ENCODE measurements at places on chromosomes 1 and 21.

DNA sequence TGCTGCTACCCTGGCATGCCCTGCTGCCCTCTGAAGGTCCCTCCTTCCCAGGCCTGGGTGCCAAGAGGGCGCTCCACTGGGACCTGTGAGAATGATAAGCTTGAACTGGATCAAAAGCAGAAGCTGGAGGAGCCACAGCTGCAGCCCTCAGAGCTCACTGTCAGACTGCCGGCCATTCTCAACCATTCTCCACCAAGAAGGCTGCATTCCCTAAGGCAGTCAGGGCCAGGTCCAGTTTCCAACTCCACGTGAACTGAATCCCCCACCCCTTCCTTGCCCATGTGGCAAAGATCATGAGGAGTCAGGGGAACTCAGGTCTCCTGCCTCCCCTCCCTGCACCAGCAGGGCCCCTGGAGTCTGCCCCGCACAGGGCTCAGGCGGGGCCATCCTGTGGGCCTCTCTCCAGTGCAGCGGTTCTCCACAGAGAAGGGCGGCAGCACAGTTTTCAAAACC lies 19.5 kb downstream of the SLC1A7 start:
- no peak for DNase-seq

GRCh38 chr1:41364442-41365319 lies 3.4 kb downstream of the FOXO6 start:
- DNase-seq = no peak

DNA sequence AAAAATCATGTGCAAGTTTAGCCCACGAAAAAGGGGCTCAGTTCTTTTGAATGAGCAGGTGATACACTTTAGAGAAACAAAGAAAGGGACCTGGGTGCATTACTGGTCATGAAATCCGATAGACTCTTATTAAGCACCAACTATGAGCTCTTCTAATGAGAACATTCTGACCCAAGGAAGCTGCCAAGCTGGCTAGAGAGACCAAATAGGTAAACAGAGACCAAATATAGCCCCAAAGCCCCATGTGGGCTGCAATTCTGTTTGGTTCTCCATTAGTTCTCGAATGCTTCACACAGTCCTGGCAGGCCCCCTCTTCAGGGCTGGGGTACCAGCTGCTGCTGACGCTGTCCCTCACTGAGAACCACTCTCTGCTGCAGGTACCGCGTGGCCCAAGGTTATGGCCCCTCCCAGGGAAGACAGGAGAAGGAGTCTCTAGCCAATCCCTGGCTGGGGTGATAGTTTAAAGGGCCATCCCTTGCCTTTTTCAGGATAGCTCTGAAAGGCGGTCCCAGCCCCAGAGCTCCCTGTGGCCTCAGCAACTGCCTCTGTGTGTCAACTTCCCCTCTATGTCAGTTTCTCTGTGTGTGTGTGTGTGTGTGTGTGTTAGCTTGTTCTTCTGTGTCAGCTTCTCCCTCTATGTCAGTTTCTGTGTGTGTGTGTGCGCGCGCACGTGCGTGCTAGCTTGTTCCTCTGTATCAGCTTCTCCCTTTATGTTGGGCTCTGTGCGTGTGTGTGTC lies 7.1 kb upstream of the UBXN10 start:
- DNase-seq = no peak

DNA sequence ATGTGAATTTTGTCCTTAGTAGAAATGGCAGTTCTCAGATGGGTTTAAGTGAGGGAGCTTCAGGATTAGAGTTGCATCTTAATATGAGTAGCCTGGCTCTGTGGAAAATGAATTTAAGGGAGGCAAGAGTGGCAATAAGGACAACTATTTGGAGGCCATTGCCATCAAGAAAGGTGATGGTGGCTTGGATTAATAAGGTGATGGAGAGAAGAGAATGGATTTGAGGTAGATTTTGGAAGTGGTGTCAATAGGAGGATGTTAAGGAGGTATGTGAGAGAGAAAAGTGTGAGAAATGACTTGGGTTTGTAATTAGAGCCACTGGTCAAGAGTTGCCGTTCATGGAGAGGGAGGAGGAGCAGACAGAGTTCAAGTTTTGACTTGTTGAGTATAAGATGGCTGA lies 16.3 kb downstream of the CLIC4 start:
- no peak for DNase-seq

DNA sequence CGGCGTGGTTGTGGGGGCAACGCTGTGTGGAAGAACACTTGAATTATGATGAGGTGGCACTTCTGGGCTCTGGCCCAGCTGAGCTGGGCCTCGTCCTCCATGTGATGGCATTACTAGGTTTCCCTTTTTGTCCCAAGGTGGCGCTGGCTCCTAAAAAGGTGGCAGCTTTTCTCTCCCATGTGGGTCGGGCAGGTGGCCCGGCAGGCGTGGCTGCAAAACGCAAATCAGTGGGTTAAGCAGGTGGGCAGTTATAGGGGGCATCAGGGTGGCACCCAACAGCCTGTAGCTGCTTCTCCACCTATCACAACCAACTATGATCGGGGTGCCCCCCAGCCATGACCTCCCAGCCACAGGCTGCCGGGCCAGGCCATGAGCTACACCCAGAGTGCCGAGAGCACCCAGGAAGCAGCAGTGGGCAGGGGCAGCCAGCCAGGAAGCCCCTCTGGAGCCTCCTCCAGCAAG lies 59.6 kb downstream of the KCNAB2 start:
- no peak for DNase-seq

GRCh38 chr1:221989741-221990140 lies 247.9 kb upstream of the DUSP10 start:
- DNase-seq = no peak

- no peak for DNase-seq
Measured at GRCh38 chr1:202348005-202348508, 442 bp upstream of the PPP1R12B start.

- DNase-seq = no peak
Measured at GRCh38 chr1:157156058-157156541, 17.9 kb upstream of the ETV3 start.

DNA sequence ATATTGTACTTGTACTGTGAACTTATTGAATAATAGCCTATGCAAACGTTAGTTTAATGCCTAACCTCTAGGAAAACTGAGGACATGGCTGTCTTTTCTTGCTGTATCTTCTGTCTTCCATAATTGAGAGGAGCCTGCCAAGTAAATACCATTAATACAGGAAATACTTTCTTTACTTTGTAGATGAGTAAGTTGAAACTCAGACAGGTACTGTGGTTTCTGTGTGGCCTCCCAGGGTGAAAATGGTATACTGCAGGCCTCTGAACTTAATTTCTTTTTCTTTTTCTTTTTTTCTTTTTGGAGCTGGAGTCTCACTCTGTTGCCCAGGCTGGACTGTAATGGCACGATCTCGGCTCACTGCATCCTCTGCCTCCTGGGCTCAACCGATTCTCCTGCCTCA lies 208.8 kb upstream of the ADGRL4 start:
- DNase-seq = no peak

- DNase-seq = no peak
Measured at GRCh38 chr21:36756527-36756926, 57.6 kb downstream of the SIM2 start.

DNA sequence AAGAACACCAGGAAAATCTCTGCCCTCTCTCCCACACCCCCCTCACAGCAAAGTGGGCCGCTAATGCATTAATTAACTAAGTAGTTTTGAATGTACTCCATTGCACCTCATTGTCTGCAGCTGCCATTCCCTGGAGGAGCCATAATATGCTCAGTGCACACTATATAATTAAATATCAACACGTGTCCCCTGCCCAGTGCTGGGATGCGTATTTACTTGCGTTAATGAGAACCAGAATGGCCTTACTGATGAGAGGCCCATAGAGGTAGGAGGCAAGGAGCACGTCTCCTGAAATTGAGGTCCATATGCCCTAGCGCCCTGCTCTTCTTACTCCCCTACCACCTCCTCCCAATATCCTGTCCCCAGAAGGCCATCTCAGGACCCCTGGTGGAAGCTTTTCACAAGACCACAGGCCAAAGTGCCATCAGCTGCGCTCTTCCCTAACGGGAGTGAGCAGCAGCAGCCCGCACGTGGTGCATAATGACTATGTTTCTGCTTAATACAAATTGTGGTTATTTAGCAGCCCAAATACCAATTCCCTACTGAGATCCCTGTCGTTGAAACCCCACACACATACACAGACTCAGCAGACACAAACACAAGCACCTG lies 76.8 kb downstream of the PLXNA2 start:
- DNase-seq = no peak

DNA sequence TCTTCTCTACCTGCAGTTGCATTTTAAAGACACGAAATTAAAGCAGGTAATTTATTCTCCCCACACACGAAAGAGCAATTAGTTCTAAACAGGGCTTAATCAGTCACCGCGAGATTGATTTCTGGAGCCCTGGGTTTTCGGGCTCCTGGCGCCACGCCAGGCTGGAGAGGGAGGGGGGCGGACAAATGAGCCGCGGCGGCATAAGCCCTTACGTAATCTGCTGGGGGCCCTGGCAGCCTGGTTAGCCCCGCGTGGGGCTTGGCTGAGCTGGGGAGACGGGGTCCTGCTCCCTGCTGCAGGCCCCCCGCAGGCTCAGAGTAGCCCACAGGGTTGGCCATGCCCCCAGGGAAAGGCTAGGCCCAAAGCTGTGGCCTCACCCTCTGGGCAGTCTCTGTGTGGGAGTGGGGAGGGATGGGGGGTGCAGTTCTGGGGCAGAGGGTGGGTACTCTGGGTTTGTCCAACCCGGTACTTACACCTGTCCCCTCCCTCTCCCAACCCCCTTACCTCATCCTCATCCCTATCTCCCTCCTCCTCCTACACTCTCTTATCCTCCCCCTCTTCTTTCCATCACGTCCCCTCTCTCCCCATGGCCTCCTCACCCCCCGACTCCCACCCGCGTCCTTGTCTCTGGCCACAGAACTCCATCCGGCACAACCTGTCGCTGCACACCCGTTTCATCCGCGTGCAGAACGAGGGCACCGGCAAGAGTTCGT lies 19.9 kb downstream of the FOXO6 start:
- no peak for DNase-seq
